ENCODE measurements at places on chromosomes 5 and 9.

DNA sequence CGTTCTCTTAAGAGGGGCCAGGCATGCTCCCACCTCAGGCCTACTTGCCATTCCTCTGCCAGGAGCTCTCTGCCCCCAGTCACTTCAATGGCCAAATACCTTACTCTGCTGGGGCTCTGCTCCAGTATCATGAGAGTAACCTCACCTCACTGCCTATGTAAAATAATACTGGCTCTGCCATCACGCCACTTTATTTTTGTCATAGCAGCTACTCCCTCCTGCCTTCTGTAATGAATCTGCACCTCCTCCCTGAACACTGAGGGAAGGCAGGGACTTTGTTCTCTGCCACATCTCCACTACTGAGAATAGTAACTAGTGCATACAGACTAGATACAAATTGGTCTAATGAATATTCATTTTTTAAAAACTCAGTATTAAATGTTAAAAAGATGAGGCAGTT, 33.8 kb downstream of the MACROH2A1 start:
- DNase-seq, result no peak

GRCh38 chr5:163730206-163730756, 224.9 kb downstream of the MAT2B start:
- DNase-seq, result no peak

GRCh38 chr5:3511519-3511918, 84.1 kb upstream of the IRX1 start:
- DNase-seq, result no peak

DNA sequence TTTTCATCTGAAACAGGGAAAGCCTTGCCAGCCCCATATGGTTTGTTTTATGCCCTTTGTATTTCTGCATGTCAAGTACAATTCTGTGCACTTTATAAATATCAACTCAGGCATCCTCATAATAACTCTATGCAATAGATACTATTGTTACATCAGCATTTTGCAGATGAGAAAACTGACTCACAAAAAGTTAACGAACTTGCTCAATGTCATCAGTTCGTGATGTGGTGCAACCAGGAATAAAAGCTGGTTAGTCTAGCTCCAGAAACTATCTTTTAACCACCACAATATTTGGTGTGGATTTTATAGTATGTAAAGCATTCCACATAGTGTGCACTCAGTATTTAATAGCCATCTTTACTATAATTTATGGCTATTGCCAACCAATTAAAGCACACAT, 134.9 kb downstream of the MRPS30 start:
- DNase-seq, result no peak
